ENCODE measurements at places on chromosomes 16 and 17. TPM values are rescaled to one million over a fixed set of nuclear protein-coding genes. Genes with fewer than 3 reads are reported as not detected.

DNA sequence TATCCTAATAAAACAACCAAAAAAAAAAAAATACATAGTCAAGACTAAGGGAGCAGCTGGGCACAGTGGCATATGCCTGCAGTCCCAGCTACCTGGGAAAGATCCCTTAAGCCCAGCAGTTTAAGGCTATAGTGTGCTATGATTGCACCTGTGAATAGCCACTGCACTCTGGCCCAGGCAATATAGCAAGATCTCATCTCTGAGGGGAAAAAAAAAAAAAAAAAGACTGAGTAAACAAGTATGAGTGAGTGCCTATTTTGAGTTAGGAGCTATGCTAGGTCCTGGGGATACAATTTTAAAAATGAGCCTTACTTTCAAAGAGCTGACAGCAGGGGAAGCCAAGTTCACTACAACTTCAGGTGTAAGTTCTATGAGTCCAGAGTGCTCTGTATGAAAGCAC, 55.4 kb downstream of the GRB2 start:
- DNase-seq, result no peak

DNA sequence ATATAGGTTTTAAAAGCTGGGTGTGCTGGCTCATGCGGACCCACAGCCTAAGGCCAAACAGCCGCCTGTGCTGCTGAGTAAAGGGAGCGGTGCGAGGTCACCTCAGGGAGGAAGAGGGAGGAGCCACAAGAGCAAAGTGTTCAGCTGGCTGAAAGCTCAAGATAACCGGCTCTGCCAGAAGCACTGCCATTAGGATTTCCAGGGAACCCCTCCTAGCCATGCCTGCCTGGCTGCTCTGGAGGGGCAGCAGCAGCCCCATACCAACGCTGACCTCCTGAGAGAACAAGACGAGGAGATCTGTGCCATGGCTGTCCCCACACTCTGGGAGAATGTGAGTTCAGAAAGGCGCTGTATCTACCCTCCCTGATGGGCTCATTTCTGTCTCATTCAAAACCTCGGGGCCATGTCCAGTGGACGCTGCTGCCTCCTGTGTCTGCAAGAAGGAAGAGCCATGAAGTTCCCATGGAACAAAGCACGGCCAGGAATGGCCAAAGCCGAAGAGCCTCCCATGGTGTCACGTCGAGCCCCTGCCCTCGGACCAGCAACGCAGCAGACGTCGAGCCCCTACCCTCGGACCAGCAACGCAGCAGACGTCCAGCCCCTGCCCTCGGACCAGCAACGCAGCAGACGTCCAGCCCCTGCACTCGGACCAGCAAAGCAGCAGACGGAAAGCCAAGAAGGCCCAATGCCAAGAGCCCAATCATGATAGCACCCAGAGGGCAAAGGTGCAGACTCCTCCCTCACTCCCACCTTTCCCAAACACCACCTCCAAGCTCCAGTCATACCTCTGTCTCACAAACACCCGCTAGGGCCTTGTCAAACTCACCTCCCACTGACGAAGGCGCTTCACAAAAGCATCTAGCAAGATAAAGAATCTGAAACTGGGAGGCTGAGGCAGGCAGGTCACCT, 107.0 kb downstream of the ANKRD11 start:
- peak; percentile 74 for DNase-seq

GRCh38 chr17:1168533-1169220, 11.1 kb downstream of the ABR start:
- DNase-seq, result no peak

Gene CES4A
- 3.0 TPM for total RNA-seq

Gene CRHR1
- total RNA-seq, result not detected

Gene DRC3
- 1.0 TPM for total RNA-seq

DNA sequence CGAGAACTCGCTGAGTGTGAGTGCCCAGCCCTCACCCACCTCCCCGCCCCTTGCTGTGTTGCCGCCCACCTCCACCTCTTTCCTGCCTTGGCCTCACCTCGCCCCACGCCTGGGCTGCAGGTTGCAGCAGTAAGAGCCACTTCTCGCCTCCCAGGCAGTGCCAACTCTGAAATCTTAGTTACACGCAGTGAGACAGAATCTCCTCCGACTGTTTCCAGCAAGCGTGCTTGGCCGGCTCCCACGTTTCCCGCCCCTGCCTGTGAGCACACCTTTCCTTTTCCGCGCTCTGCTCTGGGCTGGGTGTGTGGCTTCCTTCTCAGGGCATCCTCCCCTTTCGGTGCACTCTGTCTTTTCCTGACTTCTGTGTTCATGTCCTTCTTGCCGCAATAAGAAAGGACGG, 5.7 kb downstream of the ENGASE start:
- no peak for DNase-seq

GRCh38 chr17:30218799-30219198, 16.7 kb downstream of the SLC6A4 start:
- DNase-seq, result no peak

DNA sequence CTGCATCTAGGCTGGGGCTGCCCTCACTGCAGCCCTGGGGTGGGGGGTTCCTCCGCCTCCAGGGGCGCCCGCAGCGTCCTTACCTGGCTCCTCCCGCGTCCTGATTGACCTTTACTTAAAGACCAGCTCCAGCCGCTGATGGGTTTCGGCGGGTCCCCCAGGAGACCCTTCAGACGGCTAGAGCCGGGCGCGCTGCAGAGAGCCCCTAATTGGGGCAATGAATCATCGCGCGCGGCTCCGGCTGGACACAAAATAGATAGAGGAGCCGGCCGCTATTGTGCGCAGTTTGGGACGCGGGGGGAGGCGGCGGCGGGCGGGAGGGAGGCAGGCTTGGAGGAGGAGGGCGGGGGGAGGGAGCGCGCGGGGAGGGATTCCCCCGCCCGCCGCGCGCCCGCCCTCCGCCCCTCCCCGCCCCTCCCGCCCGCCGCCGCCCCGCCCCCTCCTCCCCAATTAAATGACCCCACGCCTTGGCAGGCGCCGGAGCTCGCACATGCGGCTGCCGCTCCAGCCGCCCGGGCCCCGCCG, 56.5 kb upstream of the CIBAR2 start:
- no peak for DNase-seq

Gene HP
- not detected for total RNA-seq

Gene CRYM
- 0.54 TPM for total RNA-seq

GRCh38 chr17:45225051-45225700, 3.5 kb downstream of the FMNL1 start:
- DNase-seq, result peak; percentile 60

GRCh38 chr17:3972281-3972731, 8.1 kb upstream of the ATP2A3 start:
- no peak for DNase-seq

Gene NOXO1
- total RNA-seq, result not detected

DNA sequence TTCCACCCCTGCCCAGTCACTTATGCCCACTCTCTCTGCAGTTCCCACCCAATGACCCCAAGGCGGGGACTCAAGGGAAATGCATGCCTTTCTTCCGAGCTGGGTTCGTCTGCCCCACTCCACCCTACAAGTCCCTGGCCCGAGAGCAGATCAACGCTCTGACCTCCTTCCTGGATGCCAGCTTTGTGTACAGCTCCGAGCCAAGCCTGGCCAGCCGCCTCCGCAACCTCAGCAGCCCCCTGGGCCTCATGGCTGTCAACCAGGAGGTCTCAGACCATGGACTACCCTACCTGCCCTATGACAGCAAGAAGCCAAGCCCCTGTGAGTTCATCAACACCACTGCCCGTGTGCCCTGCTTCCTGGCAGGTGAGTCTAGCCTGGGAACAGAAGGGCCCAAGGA, 13.8 kb downstream of the LPO start:
- no peak for DNase-seq

Gene ALOX15B
- 43.5 TPM for total RNA-seq

DNA sequence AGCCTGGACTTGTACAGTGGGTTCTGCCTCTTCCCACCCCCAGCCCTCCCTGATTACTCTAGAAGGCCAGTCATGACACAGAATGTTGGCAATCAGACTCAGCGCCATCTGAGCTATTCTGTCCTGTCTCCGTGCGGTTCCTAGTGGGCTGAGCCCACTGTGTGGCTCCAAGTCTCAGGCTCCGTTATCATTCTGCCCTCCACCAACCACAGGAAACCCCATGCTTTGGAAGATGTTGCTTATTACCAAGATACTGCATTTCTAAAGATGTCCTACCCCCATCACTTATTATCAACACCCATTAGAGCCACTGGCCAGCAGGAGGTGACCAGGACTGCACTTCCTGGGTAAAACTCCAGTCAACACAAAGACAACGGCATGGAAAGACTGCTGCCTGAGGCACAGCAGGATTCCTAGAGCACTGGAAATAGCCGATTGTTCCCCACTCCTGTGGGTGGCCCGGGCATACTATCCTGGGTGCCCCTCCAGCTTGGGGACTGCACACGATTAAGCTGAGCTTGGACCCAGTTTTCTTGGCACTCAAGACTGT, 133.6 kb downstream of the AATF start:
- DNase-seq, result no peak

- DNase-seq, result peak; percentile 9
Measured at GRCh38 chr16:21218153-21218552, 6.8 kb upstream of the ZP2 start.

- no peak for DNase-seq
Measured at GRCh38 chr17:63705657-63706056, 5.7 kb upstream of the LIMD2 start.

Gene TMEM231
- 13.8 TPM for total RNA-seq

- no peak for DNase-seq
Measured at GRCh38 chr17:21010705-21011596, 31.9 kb downstream of the USP22 start.

- DNase-seq, result no peak
Measured at GRCh38 chr16:73605309-73605708, 557.4 kb upstream of the ZFHX3 start.

GRCh38 chr17:50350733-50351132, 4.8 kb downstream of the XYLT2 start:
- no peak for DNase-seq

DNA sequence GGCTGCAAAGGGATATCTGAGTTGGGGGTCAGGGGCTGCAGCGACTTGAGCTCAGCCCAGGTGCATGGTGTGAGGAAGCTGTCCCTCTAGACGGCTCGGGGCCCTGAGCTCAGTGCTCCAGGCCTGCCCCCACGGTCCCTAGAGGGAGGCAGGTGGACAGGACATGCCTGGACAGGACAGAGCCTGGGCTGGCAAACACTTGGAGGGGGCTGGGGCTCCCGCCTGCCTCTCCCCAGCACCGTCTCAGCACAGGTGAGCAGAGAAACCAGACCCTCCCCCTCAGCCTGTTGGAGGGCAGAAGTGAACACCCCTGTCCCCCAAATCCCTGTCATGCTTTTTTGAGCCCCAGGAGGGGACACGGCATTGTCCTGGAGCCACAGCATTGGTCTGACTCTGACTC, 11.4 kb upstream of the SLC38A10 start:
- peak; percentile 9 for DNase-seq

Gene ABCA8
- total RNA-seq, result not detected

DNA sequence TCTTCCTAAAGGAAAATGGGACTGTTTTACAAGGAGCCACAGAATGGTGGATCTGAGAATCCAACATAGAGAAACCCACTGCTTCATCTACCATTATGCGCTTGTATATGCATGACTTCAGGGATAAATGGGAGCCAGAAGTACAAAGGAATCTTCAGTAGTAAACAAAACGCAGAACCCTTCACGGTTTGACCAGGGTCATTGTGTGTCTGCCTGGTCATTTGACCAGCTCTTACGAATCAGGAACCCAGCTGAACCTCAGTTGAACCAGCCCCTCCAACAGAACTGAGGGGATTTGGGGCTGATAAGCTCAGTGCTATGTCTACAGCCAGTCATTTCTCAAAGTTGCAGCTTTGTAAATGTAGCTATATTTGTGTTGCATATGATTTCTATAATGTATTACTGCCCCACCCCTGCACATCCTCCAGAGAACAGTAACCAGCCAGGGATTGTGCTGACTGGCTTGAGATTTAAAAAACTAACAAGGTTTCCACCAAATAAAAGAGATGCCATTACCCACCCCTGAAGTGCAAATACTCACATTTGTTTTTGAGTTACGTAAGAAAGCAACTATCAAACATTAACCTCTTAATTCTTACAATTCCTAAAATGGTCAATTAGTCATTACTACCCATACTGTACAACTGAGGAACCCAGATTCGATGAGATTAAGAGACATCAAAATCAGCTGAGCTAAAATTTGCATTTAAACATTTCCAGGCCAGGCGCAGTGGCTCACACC, 6.3 kb downstream of the CMTM4 start:
- no peak for DNase-seq

Gene TRIM25
- total RNA-seq, result 49.5 TPM

- DNase-seq, result no peak
Measured at GRCh38 chr16:11597235-11598095, 10.7 kb upstream of the LITAF start.

GRCh38 chr16:3065069-3065741, at the start of gene IL32:
Gene IL32 (plus strand): TSS chr16:3065640. CDS start chr16:3065812, 172 bp downstream.
- DNase-seq, result peak; percentile 84

Gene ABCC6
- total RNA-seq, result 0.33 TPM

DNA sequence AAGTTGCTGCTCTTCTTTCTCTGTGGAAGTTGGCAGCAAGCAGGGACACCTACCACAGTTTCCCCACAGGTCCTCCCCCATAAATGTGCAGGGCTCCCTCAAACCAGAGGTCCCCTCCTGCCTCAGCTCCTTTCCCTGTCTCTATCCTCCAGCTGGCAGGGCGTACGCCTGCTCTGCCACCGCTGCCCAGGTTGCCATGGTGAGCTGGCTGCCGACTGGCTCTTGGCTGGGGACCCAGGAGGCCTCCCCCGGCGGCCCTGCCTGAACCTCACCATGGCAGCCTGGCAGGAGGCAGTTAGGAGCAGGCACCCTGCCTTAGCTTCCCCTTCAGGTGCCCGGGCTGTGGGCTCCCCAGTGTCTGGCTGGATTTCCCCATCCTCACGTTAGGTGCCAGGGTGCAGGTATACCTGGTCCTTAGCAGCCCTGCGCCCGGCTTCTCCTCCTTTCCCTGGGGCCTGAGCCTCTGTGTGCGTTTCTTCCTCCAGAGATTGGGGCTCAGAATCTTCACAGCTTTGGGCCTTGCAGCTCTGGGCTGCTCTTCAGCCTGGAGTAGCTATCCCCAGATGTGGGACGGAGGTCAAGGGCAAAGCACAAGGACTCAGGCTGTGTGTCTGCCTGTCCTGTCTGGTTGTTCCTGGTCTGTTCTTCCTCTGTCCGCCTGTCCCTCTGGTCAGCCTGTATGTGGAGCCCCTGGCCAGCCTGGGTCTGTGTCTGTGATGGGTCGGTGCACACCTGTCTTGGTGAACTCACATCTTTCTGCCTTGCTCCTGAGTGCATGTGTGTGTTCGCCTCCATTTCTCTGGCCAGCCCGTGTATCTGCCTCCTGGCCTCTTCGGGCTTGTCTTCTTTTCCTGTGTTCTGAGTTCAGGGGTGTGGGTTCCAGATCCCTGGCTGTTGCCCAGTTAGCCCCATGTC, 15.7 kb downstream of the GJD3 start:
- DNase-seq, result no peak

All from mammary epithelial cell (primary cell).